ENCODE measurements at places on chromosomes 4 and X.

DNA sequence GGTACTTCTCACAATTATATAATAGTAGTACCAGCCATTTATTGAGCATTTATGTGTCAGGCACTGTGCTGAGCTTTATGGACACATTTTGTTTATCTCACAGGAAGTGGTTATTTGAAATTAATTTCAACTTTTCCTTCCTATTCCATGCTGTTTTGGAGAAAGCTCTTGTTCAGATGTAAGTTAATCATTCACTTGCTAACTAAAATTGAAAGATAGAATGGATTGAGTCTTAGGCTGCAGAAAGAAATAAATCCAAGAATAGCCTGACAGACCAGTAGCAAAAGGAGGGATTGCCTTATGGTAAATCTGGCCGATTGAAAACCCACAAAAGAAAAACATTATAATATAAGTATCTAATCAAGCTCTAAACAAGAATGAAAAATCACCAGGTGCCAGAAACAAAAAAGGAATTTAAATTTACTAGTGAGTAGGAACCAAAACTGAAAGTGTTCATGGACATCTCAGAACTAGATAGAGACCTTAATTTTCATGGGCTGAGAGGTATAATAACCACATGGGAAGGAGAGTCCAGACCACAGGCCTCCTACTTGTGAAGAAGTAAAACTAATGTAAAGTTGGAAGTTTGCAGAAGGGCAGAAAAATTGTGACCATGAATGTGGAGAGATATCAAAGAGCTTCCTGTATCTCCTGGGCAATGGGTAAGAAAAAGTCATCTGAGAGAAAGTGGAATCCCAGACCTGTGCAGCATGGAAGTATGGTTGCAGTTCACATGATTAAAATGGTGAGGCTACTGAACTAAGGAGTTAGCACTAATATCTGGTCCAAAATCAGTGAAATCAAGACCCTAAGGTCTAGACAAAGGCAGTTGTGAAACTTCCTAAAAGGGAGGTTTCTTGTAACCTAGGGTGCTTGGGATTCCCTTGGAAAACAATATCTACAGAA lies 38.0 kb downstream of the RADX start:
- DNase-seq: no peak

GRCh38 chr4:40952217-40952616 lies 202.5 kb downstream of the NSUN7 start:
- no peak for DNase-seq

DNA sequence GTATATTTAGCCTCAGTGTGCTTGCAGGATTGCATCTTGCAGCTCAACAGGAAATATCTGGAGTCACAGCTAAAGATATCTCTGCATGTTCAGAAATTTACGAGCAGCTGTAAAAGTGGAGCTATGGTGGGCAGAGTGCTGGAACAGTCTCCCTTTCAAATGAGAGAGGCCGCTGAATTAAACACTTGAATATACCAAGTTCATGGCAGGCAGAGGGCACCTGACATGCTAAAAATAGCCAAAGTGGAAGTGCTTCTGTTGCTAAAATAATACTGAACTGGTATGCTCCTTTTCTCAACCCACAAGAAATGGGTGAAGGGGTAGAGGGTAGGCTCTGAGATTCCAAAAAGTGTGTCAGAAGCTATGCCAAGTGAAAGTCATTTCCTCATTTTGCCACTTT lies 98.1 kb downstream of the MGST2 start:
- no peak for DNase-seq

DNA sequence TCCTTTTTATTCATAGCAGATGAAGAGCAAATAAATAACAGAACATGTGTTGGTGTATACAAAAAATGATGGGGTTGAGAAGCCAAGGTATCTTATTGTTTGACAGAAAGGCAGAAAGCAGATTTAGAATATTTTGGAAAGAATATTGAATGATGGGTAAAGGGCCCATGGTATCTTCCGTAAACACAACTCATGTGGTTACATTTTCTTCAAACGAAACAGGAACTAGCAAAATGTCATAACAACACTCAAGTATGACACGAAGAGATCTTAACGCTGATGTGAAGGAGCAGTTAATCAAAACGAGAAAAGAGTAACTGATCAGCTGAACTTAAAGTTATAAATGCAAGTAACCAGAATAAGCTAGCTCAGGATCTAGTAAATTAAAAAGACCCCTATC lies 195.7 kb upstream of the GK2 start:
- no peak for DNase-seq

DNA sequence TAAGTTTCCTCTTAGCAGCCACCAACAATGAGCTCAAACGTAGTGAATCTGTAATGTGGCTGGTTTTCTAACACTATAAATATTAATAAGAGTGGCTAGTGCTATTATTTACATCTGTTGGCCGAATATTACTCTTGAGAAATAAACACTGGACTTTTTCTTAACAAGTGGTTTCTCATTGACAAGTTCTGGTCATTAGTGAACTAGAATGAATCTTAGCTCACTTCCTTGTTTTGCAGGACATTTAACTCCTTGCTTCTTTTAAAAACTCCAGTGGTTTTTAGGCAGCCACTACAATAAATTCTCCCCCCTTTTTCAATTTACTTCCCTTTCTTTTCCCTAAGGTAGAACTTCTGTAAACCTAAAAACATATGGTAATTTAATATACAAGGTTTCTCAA lies 177.2 kb downstream of the ARAP2 start:
- DNase-seq: no peak

DNA sequence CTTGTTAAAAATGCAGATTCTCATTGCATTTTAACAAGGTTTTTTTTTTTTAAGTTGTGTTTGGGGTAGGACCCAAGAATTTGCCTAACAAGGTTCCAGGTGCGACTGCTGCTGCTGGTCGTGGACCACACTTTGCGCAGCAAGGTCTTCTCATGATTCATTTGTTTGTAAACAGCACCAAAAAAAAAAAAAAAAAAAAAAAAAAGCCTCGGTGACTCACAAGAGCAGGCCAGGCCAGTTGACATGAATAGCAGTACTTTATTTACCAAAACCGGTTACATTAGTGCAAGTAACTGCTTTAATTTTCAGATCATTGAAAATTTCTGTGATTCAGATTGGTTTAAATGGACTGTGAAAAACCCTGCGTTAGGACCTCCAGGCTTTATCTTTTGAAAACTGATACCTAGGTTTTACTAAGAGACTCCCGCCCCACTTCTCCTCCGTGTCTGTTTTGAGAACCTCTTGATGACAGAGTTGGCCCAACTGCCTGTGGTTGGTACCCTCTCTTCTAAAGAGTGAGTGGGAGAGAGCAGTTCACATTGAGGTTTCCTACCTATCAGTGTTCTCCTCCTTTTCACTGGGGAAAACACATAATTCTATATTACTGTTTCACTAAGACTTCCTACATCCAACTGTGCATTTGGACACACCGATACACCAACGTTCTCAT lies 86.2 kb downstream of the PHEX start:
- DNase-seq: no peak

- no peak for DNase-seq
These were observed 54.6 kb downstream of the ARAP2 start for GRCh38 chr4:36189511-36190226.

Data from HCEC 1CT (cell line).